ENCODE measurements at places on chromosomes 4 and X. TPM values are rescaled to one million over a fixed set of nuclear protein-coding genes. Genes with fewer than 3 reads are reported as not detected.

The LRP2BP gene
- 0.78 TPM for total RNA-seq

- no peaks in the 10 kb centered on the region for H3K36me3 ChIP-seq
- H3K4me1 ChIP-seq = no peaks in the 10 kb centered on the region
- DNase-seq = no peak
- H3K27me3 ChIP-seq = peaks cover 1% of the 10 kb centered on the region
These were observed 26.9 kb upstream of the PASD1 start for GRCh38 chrX:151536571-151536970.

- peaks cover 46% of the 10 kb centered on the region for H3K36me3 ChIP-seq
- H3K4me3 ChIP-seq = no peak overlapping the region
- peaks cover 8% of the 10 kb centered on the region for H3K4me1 ChIP-seq
- no peak for DNase-seq
These were observed 62.5 kb upstream of the RHOH start for GRCh38 chr4:40134206-40134917.

GRCh38 chrX:54237014-54237413 lies 54.0 kb upstream of the FAM120C start:
- no peaks in the 10 kb centered on the region for H3K4me1 ChIP-seq
- H3K36me3 ChIP-seq = no peaks in the 10 kb centered on the region
- H3K27me3 ChIP-seq = no peaks in the 10 kb centered on the region
- no peak for DNase-seq

GRCh38 chr4:183398298-183399125 lies 45.9 kb upstream of the CDKN2AIP start:
- H3K27me3 ChIP-seq = peaks cover 9% of the 10 kb centered on the region
- H3K36me3 ChIP-seq = no peaks in the 10 kb centered on the region
- DNase-seq = peak; percentile 77
- H3K4me3 ChIP-seq = peak overlapping the region; percentile 88
- peak overlapping the region; percentile 91 for H3K27ac ChIP-seq

- peak overlapping the region; percentile 98 for H3K27ac ChIP-seq
- no peaks in the 10 kb centered on the region for H3K27me3 ChIP-seq
- H3K36me3 ChIP-seq = no peaks in the 10 kb centered on the region
- DNase-seq = peak; percentile 75
- H3K4me3 ChIP-seq = peak overlapping the region; percentile 88
These were observed 71.7 kb upstream of the BCOR start for GRCh38 chrX:40169193-40170101.

DNA sequence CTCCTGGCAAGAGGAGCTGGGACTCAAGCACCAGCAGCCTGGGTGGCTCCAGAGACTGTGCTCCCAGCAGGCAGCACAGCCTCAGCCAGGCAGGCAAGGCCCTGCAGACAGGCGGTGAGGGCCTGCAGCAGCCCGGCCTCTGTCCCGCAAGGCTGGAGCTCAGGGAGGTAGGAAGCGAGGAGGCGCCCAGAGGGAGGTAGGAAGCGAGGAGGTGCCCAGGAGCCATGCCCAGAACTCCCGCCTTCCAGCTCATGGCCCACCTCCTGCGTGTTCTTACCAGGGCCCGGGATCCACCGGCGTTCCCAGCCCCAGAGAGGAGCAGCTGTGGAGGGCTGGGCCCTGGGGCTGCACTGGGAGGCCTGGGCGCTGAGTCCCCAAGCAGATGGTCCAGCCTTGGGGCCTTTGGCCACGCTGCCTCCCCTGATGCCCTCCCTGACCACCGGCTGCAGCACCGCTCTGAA lies 133.1 kb downstream of the HMX1 start:
- H3K4me1 ChIP-seq = no peaks in the 10 kb centered on the region
- no peak for DNase-seq
- no peak overlapping the region for H3K27ac ChIP-seq
- no peaks in the 10 kb centered on the region for H3K27me3 ChIP-seq
- H3K4me3 ChIP-seq = no peak overlapping the region

GRCh38 chr4:101355246-101355645 lies 7.9 kb upstream of the PPP3CA start:
- H3K4me1 ChIP-seq = no peaks in the 10 kb centered on the region
- H3K36me3 ChIP-seq = no peaks in the 10 kb centered on the region
- no peak for DNase-seq
- peaks cover 39% of the 10 kb centered on the region for H3K27me3 ChIP-seq
- H3K4me3 ChIP-seq = no peak overlapping the region
